Activated T-cell treated with anti-CD3 and anti-CD28 coated beads, Interleukin-2, amount 50 U/mL, for 24 hours (primary cell): ENCODE measurements at places on chromosomes 16 and 17.

DNA sequence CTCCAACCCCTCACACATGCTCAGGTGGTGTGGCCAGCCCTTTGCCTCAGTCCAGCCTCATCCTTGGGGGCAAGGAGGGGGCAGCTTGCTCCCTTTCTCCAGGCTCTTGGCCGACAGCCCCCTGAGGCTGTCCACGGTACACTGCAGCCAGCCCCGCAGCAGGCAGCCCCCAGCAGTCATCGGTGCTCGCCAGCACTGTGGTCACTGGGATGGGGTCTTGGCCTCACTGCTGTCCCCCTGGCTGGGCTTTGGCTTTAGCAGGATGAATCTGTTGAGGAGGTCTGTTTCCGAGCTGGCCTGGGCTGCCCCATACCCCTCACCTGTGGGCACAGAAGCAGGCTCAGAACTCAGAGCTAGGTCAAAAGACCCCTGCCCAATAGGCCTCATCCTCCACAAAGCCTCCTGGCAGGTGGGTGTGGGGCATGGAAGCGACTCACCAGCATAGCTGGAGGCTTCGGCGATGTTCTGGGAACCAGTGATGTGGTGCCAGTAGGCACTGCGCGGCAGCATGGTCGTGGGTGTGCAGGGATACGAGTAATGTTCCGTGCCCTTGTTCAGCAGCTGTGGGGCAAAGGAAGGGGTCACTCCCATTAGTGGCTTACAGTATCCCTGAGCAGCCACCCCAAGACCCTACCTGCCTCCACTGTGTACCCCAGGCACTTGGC is 10.8 kb downstream of the POLR2C start:
- H3K4me1 ChIP-seq = peaks cover 16% of the 10 kb centered on the region
- H3K36me3 ChIP-seq = peaks cover 44% of the 10 kb centered on the region
- no peak overlapping the region for H3K4me3 ChIP-seq

- H3K27ac ChIP-seq = no peak overlapping the region
- no peaks in the 10 kb centered on the region for H3K36me3 ChIP-seq
- peak; percentile 53 for DNase-seq
- peaks cover 33% of the 10 kb centered on the region for H3K4me1 ChIP-seq
Observed at GRCh38 chr17:81090361-81091136, 55.6 kb downstream of the BAIAP2 start.

- H3K4me1 ChIP-seq = peaks cover 5% of the 10 kb centered on the region
- H3K27ac ChIP-seq = no peak overlapping the region
- peak; percentile 95 for DNase-seq
- H3K4me3 ChIP-seq = no peak overlapping the region
- peaks cover 3% of the 10 kb centered on the region for H3K27me3 ChIP-seq
Observed at GRCh38 chr17:74379495-74380085, 12.3 kb downstream of the GPR142 start.

GRCh38 chr16:9976601-9977000 is 205.6 kb downstream of the GRIN2A start:
- no peaks in the 10 kb centered on the region for H3K36me3 ChIP-seq
- H3K4me3 ChIP-seq = no peak overlapping the region
- H3K27me3 ChIP-seq = no peaks in the 10 kb centered on the region
- H3K4me1 ChIP-seq = no peaks in the 10 kb centered on the region
- no peak overlapping the region for H3K27ac ChIP-seq
- no peak for DNase-seq

DNA sequence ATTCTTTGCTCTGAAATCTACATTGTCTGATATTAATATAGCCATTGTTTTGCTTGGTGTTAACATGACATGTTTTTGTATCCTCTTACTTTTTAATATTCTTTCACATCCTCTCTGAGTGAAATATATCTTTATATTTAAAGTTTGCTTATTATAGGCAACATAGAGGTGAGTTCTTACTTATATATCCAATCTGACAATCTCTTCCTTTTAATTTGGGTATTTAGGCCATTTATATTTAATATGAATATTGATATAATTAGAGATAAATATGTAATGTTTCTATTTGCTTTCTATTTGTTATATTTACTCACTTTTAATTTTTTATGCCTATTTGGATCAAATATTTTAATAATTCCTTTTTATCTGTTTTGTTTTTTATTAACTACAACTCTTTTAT is 554.1 kb upstream of the SALL1 start:
- H3K4me3 ChIP-seq = no peak overlapping the region
- H3K36me3 ChIP-seq = no peaks in the 10 kb centered on the region
- no peak overlapping the region for H3K27ac ChIP-seq
- DNase-seq = no peak
- no peaks in the 10 kb centered on the region for H3K4me1 ChIP-seq

DNA sequence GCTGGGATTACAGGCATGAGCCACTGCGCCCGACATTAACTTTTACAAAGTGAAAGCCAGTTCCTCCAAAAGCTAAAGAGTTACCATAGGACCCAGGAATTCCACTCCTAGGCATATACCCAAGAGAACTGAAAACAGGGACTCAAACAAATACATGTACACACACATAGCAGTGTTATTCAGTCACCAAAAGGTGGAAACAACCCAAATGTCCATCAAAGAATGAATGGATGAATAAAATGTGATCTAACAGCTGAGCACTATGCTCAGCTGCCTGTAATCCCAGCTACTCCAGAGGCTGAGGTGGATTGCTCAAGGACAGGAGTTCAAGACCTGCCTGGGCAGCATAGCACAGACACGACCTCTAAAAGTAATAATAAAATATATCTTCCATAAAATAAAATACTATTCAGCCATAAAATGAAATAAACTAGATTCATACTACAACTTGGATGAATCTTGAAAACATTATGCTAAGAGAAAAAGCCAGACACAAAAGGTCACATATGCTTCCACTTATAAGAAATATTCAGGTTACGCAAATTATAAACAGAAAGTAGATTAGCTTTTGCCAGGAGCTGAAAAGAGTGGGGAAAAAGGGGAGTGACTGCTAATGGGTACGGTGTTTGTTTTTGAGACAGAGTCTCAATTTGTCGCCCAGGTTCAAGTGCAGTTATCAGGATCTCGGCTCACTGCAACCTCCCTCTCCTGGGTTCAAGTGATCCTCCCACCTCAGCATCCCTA is 9.3 kb upstream of the USP7 start:
- H3K4me3 ChIP-seq = no peak overlapping the region
- DNase-seq = no peak
- H3K27ac ChIP-seq = no peak overlapping the region
- no peaks in the 10 kb centered on the region for H3K27me3 ChIP-seq
- no peaks in the 10 kb centered on the region for H3K36me3 ChIP-seq

DNA sequence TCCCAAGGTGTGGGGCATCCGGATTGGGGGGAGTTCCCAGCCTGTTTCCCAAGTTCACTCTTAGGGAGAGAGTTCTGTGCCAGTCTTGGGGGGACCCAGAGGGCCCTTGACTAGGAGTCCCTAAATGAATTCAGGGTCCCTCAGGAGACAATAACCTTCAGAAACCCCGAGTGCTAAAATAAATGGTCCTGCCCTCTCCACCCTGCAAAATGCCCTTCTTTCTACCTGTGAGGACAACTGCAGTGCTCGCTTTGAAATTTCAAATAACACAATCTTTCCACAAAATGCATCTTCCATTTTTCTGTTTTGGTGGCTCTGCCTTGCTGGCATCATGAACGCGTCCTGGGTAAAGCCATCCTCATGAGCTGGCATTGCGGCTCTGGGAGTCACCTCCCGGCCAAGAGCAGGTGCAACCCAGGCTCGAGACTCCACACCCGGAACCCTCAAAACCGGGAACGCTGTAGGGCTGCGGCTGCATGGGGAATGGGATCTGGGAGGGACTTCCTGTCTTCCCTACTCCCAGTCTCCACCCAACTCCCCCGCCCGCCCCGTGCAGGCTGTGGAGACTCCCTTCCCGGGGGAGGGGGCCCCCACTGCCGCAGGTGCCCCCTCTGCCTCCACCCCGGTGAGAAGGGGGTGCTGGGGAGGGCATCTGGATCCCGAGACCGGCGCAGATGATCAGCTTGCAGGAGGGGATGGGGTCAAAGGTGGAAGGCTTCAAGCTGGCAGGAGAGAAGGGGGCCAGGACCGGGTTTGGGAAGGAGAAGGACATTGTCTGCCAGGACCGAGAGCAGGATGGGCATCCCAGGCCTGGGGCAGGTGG is at the start of gene ZNF205:
Gene ZNF205, plus strand, starts transcription at position 529 of the 823 bp plus-strand sequence. CDS start 845 bp downstream, outside the sequence.
- H3K36me3 ChIP-seq = no peaks in the 10 kb centered on the region
- no peak for DNase-seq
- H3K27me3 ChIP-seq = peaks cover 6% of the 10 kb centered on the region
- H3K27ac ChIP-seq = no peak within 1 kb of the TSS
- peaks cover 2% of the 10 kb centered on the region for H3K4me1 ChIP-seq

- H3K27ac ChIP-seq = no peak overlapping the region
- H3K4me1 ChIP-seq = no peaks in the 10 kb centered on the region
- no peaks in the 10 kb centered on the region for H3K36me3 ChIP-seq
- no peak for DNase-seq
Observed at GRCh38 chr16:78648517-78648916, 549.1 kb downstream of the WWOX start.

DNA sequence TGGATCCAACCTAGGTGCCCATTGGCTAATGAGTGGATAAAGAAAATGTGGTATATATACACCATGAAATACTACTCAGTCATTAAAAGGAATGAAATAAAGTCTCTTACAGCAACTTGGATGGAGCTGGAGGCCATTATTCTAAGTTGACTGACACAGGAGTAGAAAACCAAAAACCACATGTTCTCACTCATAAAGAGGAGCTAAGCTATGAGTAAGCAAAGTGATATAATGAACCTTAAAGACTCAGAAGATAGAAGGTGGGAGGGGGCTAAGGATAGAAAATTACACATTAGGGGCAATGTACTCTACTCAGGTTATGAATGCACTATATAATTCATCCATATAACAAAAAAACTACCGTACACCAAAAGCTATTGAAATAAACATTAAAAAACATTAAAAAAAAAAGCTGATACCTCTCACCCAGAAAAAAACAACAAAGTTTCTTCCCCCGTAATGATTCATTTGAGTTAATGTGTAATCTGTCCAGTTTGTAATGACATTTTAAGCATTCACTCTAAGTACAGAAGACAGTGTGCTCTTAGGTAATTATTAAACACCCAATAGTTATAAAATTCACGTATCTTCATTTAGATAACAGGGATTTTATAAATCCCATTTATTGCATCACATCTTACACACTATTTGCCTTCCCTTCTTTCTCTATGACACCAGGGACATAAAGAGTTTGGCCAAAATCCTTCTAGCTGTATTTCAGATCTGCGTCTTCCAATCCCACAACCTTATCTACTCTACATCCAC is 941.5 kb downstream of the CDH11 start:
- no peak overlapping the region for H3K27ac ChIP-seq
- no peaks in the 10 kb centered on the region for H3K4me1 ChIP-seq
- H3K36me3 ChIP-seq = no peaks in the 10 kb centered on the region
- no peak overlapping the region for H3K4me3 ChIP-seq

DNA sequence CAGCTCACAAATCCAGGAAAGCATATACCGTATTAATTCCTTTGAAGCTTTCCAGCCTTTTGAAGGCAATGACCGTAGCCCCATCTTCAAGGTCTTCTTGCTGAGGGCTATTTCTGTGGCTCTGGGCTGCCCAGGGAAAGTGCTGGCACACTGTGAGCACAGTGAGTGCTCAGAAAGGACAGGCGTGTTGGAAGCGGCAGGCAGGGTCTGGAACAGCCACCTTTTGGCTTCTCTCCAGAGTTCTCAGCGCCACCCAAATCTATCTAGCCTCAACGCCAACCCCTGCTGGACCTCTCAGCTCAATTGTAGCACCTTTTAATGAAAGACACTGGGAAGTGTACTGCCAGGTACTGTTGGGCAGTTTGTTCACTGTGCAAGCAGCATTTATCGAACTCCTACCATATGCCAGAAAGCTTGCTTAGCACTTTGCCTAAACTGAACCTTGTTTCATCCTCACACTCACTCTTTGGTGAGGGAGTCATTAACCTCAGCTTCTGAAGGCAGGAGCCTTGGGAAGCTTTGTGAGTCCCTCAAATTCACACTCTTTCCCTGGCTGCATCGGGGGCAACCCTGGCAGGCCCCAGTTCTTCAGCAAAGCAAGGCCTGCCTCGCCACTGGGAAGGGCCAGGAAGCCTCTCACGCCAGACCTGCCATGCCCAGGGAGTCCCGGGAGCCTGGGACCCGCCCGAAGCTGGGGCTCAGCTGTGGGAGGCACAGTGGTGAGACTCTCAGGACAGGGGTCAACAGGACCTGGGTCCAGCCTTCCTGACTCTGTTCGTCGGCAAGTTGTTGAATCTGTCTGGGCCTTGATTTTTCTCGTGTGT is 13.5 kb upstream of the CIBAR2 start:
- peaks cover 23% of the 10 kb centered on the region for H3K4me1 ChIP-seq
- no peaks in the 10 kb centered on the region for H3K36me3 ChIP-seq
- no peak for DNase-seq
- peak overlapping the region; percentile 10 for H3K27ac ChIP-seq

- H3K27me3 ChIP-seq = peaks cover 23% of the 10 kb centered on the region
- DNase-seq = no peak
- no peak overlapping the region for H3K27ac ChIP-seq
- H3K4me3 ChIP-seq = no peak overlapping the region
- no peaks in the 10 kb centered on the region for H3K4me1 ChIP-seq
Observed at GRCh38 chr16:84919269-84919668, 92.1 kb downstream of the ZDHHC7 start.

DNA sequence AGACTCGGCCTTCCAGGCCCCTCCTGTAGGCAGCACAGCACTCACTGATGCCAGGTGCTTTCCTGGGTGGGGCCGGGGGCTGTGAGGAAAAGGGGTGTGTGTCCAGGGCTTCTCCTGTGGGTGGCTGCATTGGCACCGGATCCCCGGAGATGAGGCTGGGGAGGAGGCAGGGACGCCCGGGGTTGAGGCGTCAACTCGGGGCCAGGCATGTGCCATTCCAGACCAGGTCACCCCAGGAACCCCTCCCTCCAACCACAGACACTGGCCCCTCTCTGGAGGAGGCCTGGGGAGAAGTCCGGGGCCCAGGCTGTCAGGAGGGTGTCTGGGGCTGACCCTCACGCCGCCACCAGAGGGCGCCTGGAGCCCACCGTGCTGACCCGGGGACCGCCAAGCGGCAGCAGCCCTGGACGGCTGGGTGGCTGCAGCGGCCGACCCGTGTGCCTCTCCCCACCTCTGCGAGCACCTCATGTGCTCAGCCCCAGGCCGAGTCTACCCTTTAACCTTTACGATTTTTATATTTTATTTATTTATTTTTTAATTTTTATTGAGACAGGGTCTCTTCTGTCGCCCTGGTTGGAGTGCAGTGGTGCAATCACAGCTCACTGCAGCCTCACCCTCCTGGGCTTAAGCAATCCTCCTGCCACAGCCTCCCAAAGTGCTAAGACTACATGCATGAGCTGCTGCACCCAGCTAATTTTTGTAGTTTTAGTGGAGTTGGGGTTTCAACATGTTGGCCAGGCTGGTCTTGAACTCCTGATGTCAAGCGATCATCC is 3.2 kb upstream of the METRN start:
- H3K27ac ChIP-seq = no peak overlapping the region
- H3K27me3 ChIP-seq = peaks cover 61% of the 10 kb centered on the region
- peak; percentile 88 for DNase-seq
- H3K4me1 ChIP-seq = peaks cover 6% of the 10 kb centered on the region
